Fibroblast of gingiva (primary cell): ENCODE measurements at places on chromosomes 3 and 15.

DNA sequence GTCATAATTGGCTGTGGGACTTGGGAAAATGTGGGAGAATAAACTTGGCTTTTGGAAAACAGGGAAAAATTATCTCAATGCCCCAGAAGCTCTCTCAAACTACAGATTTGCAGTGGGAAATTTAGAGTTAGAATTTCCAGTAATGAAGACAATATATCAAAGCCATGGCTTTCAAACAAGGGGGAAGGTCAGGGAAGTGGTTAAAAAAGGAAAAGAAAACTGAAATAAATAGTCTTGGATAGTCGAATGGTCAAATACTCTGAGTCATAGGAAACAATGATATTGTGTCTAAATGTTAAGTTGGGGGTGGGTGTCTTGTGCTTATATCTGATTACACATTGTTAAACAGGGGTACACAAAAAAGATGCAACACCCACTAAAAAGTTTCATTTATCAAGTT, 272.4 kb upstream of the COL8A1 start:
- DNase-seq = no peak

DNA sequence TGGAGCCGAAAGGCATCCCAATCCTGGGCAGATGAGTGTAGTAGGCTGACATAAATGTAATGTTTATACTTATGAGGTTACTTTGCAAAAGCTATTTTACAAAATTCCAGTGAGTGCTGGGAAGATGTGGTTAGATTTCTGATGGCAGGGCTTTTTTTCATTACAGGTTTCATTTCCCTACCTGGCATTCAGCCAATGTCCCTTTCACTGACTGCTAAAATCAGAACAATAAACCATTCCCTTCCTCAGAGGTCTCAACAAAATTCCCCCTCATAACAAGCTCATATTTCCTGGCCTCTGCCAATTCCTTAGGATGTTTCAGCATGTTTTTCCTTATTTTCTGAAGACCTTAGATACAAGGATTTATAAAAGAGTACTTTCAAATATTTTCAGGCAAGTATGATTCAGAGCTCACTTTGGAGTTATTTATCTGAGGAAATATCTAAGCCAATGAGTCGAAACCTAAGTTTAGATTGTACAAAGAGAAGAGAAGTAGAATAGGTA, 40.9 kb upstream of the CCDC80 start:
- peak; percentile 57 for DNase-seq

- DNase-seq = no peak
Observed at GRCh38 chr3:12782172-12782815, 14.2 kb upstream of the CAND2 start.

GRCh38 chr15:32834156-32834555, 116.4 kb downstream of the GREM1 start:
- no peak for DNase-seq

DNA sequence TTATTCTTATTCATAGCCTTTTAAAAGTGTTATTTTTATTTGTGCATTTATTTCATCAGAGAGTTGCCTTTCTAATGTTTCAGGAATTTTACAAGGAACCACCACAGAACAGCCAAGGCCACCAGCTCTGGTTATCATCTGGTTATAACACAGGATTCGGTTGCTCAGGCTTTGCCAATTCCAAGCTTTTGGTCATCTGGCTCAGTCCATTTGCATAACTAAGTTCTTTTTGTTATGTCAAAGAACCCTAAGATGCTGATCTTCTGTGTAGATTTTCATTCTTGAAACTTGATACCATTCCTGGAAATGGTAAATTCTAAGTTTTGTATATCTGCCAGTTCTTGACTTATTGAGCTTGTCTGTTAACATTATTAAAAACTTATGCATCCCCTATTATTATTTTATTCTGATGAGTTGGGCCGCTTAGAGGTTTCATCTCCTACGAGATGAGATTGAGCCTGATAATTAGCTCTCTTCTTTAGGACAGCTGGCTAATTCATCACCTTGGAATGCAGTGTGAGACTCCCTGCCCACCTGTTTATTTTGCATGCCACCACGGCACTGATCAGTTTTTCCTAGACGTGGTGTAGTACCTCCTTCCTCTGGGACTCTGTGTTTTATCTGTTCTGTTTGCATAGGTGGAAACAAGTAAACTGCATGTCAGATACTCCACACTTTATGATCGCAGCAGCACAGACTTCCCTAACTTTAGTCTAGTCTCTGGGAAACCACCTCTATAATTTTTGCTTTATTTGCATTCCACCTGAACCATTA, 264.8 kb downstream of the SLCO3A1 start:
- DNase-seq = peak; percentile 84

DNA sequence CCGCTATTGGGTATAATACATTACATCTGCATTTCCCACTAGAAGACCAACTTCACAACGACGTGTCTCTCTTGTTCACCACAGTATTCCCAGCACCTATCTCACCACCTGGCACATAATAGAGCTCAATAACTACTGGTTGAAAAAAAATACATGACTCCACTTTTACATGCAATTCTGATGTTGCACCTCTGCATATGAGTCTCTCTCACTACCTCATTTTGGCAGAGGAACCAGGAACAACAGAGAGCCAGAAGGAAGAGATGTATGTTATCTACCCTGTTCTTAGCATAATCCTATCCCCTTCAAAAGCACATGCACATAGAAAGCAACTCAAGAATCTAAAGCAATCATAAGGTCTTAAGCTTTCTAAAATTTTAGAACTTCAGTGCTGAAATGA, 61.6 kb downstream of the SHQ1 start:
- DNase-seq = no peak
